ENCODE measurements at places on chromosomes 6 and 20.

DNA sequence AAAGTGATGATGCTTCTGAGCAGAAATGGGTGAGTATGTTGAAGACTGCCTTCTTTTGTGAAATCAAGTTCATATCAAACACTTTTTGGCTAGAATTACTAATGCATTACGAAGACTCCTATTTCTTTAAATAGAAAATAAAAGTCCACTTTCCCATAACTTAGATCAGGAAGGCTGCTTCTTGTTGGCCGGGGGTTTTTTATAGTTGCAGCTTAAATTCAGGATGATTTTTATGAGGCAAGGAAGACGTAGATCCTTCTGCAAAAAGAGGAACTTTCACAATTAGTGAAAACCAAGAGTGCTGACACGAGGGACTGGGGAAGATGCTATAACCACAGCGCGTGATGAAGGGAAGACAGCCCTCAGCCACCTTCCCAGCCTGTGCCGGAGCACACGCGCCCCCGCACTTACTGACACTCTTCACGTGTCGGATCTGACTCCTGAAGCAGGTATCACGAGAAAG, 206.1 kb upstream of the PRDM1 start:
- DNase-seq: no peak

DNA sequence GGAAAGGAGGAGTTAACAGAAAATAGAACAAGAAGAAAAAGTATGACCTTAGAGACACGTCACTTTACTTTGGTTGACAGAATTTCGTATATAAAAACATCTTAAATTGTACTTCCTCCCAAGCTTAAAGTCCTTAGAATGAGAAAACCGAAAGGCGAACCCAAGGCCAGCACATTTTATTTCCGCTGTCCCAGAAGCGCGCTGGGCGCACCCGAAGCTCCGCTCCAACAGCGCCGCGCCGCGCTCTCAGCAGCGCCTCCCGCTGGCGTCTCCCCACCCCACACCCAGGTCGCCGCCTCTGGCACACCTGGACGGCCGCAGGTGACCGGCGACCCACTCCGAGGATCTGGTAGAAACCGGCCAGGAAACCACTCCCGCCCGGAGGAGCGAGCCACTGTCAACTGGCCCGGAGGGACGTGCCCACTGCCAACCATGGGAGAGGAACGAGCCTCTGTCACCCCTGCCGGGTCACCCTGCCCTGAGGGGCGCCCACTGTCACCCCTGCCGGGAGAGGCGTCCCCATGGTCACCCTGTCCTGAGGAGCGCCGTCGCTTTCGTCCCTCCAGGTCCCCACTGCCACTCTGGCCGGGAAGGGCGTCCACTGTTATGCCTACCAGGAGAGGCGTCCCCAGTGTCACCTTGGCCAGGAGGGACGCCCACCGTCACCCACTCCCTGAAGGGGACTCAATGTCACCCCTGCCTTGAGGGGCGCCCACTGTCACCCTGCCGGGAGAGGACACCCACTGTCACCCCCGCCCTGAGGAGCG, 824 bp downstream of the MPC1 start:
- DNase-seq: peak; percentile 86

- no peak for DNase-seq
Measured at GRCh38 chr6:7802662-7803061, 76.8 kb downstream of the BMP6 start.

GRCh38 chr6:121223930-121224329, 110.3 kb downstream of the TBC1D32 start:
- DNase-seq: no peak

GRCh38 chr6:163356324-163356723, 58.2 kb upstream of the QKI start:
- DNase-seq: peak; percentile 84

Data from iPS-NIHi11 (cell line).